Aorta (tissue), 5 donors: ENCODE measurements at places on chromosomes 5 and 9. TPM values are rescaled to one million over a fixed set of nuclear protein-coding genes. Genes with fewer than 3 reads are reported as not detected.
A peak's percentile ranks its signal among the peaks of the same experiment; 100 is the strongest.

The NXNL2 gene
- 3.1 TPM for polyA plus RNA-seq

DNA sequence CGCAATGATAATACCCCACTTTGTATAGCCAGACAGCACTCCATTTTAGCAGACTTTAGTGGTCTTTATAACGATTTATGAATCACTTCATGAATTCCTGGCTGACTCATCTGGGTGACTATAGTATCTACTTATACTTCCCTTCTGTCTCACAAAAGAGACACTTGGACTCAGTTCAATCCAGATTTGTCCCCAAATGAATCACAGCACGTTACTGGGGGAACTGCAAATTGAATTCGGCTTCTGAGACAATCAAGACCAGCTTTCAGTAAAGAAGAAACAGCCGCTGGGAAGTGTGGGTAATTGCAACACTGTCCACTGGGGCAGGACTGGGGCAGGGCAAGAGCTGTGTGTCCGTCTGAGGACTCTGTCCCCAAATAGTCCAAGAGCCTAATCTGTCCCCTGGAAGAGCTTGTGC lies 337.3 kb upstream of the RFX3 start:
- DNase-seq = no peak

The FBP2 gene
- polyA plus RNA-seq = 0.49 TPM

The LECT2 gene
- polyA plus RNA-seq = not detected

DNA sequence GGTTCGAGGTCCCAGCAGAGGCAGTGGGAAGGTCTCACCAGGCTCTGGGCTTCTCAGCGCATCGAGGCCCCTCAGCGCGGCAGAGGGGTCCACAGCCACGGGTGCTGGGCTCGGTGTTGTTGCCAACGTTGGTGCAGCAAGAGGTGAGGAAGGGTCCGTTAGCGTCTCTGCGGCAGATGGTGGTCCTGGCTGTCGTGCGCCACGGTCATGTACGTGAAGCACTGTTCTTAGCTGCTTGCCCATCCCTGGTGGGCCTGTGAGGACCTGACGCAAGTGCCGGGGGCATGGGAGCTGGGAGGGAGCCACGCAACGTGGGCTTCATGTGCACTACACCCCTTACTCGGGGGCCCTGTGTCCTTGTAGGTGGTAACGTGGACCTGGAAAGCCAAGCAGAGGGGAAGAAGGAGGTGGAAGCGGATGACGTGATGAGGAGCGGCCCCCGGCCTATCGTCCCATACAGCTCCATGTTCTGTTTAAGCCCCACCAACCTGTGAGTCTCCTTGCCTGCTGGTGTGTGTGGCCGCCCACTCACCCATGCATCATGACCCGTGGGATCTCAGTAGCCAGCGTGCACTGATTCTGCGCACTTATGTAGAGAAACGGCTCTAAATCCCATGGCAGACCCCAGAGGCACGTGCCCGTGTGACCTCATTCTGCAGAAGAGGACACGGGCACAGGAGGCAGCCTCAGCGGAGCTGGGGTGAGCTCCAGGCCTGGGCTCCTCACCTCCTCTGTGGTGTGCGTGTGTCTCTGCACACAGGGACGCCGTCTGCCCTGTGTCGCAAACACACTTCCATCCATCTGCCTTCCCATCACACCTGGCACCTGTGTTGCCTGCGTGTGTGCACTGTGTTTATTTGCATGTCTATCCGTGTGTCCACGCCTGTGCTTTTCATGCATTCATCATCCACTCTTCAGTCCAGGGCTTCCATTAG lies 166.1 kb downstream of the CACNA1B start:
- no peak for DNase-seq

- no peak for DNase-seq
Measured at GRCh38 chr9:87799503-87799902, 73.6 kb downstream of the CTSL start.

DNA sequence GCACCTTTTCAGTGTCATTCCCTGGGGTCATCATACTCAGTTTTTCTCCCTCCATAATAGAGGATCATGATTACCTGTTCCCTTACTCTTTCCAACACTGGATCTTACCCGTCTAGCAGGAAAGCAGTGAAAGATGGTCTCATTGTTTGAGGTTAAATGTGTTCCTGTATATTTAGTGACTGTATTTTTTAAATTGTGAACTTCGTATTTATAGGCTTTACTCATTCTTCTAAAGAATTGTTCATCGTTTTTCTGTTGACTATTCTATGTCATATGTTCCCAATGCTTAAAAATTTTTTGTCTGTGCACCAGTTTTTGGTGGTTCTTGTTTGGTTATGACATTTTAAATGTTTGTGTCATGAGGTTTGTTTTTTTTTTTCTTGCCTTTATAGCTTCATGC lies 204.8 kb upstream of the OTULINL start:
- no peak for DNase-seq

- no peak for DNase-seq
Measured at GRCh38 chr5:58446024-58446423, 13.9 kb downstream of the PLK2 start.

GRCh38 chr5:132098621-132099020 lies 25.0 kb downstream of the CSF2 start:
- no peak for DNase-seq

- no peak for DNase-seq
Measured at GRCh38 chr5:138354926-138355378, 2.5 kb downstream of the KDM3B start.

- peak; percentile 6 for DNase-seq
Measured at GRCh38 chr9:95093586-95093985, 223.9 kb downstream of the FANCC start.

The PCDHGB1 gene
- 0.92 TPM for polyA plus RNA-seq

- no peak for DNase-seq
Measured at GRCh38 chr9:120767451-120767850, 25.8 kb downstream of the FBXW2 start.

The GABRA6 gene
- not detected for polyA plus RNA-seq

The CDH6 gene
- polyA plus RNA-seq = 0.25 TPM

GRCh38 chr9:97506787-97507186 lies 5.3 kb downstream of the TMOD1 start:
- DNase-seq = no peak

DNA sequence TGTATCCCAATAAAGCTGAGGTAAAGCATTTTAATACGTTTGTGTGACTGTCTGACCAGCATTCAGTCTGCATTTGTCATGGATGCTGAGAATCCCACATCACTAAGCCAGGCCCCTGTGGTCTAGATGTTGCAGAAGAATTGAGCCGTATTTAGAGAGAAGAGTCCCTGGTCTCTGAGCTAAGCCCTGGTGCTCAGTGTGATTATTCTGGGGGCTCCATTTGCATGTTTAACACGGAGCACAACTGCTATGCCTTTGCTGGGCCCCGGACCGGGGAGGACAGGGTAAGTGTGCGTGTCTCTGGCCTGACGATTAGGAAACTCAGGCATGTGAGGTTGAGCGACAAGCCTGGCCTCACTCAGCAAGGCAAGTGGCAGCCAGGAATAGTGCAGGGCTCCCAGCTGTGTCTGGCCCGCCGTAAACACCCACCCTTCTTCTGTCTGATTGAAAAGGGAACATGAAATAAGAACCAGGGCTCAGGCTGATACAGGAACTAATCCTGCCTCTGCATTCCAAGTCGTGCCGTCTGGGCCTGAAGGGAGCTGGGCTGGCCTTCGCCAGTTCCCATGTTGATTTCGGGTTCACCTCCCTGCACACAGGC lies 22.3 kb downstream of the FAM78A start:
- peak; percentile 81 for DNase-seq

DNA sequence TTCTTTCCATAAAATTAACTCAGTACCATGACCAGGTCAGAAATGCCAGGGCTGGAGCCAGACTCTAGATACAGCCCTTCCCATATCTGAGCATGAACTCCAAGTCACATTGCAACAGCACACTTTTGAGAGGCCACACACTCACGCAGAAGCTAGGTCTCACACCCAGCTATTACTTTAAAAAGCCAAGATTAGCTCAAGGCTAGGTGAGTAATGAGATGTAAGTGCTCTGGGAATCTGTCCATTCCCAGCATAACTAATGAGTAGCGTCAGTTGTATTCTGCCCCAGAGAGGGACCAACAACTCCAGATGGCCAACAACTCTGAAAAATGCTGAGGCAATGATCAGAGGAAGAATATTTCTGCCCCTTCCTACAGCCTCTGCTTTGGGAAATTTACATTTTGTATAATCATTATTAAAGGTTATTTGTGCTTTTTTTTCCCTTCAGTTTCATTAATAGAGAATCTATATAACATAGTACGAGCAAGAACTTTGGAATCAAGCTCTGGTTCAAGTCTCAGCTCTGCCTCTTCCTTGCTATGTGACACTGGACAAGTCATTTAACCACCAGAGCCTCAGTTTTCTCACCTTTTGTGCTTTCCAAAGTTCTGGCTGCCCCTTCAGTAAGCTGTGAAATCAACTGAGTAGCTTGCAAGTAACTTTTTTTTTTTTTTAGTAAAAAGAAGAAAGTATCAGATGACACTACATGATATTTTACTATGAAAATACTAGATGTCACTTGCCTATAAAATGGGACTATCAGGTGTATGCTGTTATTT lies 118.3 kb downstream of the NR6A1 start:
- no peak for DNase-seq

DNA sequence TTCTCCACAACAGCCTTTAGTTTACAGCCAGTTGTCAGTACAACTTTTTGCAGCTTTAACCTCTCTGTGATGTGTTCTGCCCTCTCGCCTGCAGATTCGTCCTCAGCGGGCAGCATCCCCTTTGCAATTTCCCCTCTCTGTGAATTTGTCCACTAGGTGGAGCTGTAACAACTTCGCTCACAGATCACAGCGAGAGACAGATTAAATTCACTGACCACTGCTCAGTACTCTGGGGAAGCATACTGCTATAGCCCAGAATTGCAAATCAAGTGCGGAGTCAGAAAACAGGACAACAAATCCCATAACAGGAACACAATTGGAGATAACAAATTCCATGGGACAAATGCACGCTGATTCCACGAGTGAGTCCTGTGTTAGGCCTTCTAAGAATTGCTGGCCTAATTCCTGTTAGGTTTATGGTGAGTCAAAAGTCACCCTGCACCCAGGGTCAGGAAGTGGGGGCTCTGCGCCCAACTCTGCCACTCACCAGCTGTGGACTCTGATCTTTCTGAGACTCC lies 2124.9 kb downstream of the MAT2B start:
- no peak for DNase-seq

DNA sequence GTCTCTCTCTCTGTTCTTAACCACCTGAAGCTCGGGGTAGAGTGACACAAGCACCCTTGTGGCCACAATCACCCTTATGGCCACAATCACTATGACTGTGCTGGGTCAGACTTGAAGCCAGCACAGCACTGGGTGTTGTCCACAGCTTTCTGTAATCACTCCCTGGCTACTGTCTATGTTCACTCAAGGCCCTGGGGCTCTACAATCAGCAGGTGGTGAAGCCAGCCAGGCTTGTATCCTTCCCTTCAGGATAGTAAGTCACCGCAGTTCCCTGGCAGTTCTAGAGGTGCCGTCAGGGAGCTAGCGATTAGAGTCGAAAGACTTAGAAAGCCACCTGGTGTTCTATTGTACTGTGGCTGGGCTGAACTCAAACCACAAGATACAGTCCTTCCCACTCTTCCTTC lies 44.2 kb downstream of the GDA start:
- no peak for DNase-seq

The NKD2 gene
- polyA plus RNA-seq = 0.10 TPM

DNA sequence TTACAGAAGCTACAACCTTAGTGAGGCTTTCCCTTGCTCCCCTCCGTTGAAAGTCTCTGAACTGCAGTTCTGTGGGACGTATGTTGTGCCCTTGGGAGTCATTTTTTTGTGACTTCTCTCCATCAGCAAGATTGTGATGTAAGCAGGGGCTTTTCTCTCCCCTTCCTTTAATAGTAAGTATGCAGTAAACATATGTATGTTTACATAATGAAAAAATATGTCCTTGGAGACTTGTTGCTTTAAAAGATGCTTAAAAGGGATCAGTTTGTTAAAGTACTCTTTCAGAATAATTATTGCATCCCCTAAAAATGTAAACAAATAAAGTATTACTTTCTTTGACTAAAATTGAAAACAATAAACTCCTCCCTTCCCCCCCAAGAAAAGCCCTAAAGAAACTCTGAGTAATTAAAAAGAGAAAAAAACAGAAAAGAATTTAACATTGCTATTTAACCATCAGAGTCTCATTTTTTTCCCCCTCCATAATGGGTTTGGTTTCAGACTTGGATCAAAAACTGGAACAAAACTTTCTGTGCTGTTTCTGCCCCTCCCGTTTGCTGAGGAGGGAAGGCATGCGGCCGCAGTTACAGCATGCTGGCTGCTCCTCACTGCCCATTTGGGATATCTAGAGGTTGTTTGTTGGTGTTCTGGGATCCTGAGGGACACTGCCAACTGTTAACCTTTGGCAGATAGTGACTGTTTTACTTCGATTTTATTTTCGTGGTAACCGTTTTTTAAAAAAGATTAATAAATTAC lies 40.2 kb downstream of the TRIO start:
- DNase-seq = no peak

- DNase-seq = no peak
Measured at GRCh38 chr5:10789021-10789420, 28.0 kb upstream of the DAP start.

GRCh38 chr9:81759680-81760215 lies 70.4 kb upstream of the TLE1 start:
- DNase-seq = no peak

DNA sequence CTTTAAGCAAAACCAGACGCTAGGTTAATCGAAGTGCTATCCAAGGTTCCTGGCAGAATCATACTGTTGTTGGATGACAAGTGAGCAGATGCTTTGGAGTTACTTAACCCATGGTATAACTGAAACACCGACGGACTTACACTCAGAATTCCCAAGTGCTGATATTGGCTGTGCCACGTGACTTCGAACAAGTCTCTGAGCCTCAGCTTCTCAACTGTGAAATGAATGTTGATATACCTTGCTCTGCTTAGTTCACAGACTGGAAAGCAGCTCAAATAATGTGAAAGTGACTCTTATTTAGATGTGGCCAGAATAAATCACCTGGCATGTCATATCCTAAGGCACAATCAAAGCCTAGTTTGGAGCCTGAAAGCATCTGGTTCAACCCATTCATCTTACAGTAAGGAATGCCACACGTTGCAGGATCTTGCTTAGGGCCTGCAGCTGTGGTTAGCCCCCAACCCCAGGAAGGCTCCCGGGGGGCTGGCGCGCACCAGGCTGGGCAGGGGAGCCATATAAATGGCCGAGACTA lies 759 bp downstream of the GEMIN5 start:
- DNase-seq = no peak

GRCh38 chr9:6024035-6024554 lies 8.7 kb upstream of the RANBP6 start:
- no peak for DNase-seq

The FGFR4 gene
- 0.50 TPM for polyA plus RNA-seq

The SPOCK1 gene
- 4.5 TPM for polyA plus RNA-seq

DNA sequence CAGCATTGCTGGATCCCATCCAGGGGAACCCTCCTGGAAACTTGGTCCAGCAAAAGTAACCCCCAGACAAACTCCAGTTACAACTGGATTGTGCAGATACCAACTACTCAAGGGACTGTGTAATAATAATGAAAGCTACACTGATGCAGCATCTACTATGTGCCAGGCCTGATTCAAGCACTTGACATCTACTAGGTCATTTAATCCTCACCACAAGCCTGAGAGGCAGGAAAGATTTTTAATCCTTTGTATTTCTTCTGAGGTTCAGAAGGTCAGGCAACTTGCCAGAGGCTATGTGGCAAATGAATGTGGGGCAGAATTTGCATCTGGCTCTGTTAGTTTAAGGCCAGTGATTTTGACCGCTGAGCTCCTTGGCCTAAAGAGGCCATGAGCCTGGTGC lies 29.5 kb upstream of the FOXI1 start:
- no peak for DNase-seq

The NEK6 gene
- 8.2 TPM for polyA plus RNA-seq

GRCh38 chr5:7039074-7039473 lies 325.8 kb downstream of the TENT4A start:
- no peak for DNase-seq

- DNase-seq = no peak
Measured at GRCh38 chr9:16928179-16928945, 57.9 kb upstream of the BNC2 start.

The TAF11L5 gene
- polyA plus RNA-seq = not detected
